Endothelial cell of coronary artery (primary cell): ENCODE measurements at places on chromosomes 12 and 14. TPM values are rescaled to one million over a fixed set of nuclear protein-coding genes. Genes with fewer than 3 reads are reported as not detected.

Gene ATF1
- total RNA-seq, result 20.0 and 25.5 TPM in 2 replicates

Gene SLC8A3
- total RNA-seq, result 0.09 and 1.4 TPM in 2 replicates

Gene ENDOU
- total RNA-seq, result 0.09 TPM in 1 of 2 replicates, not detected in the other

Gene DPF3
- total RNA-seq, result 6.0 and 18.5 TPM in 2 replicates

Gene HRK
- total RNA-seq, result under 0.01 TPM in 1 of 2 replicates, not detected in the other

Gene C12orf54
- total RNA-seq, result not detected in 2 replicates

Gene CHD8
- total RNA-seq, result 48.8 and 54.2 TPM in 2 replicates

Gene KRT1
- total RNA-seq, result not detected in 2 replicates

Gene NINJ2
- 0.28 and 0.90 TPM in 2 replicates for total RNA-seq

Gene MOAP1
- total RNA-seq, result 13.4 and 18.0 TPM in 2 replicates

Gene FAM186B
- total RNA-seq, result 0.09 TPM in 2 replicates

Gene AMHR2
- total RNA-seq, result 0.09 TPM in 1 of 2 replicates, not detected in the other

Gene A2ML1
- total RNA-seq, result not detected in 2 replicates

Gene PRB4
- not detected in 2 replicates for total RNA-seq

Gene GALNT8
- total RNA-seq, result 0.56 and 0.63 TPM in 2 replicates

Gene GPRC5D
- not detected in 2 replicates for total RNA-seq

Gene CLEC6A
- not detected in 2 replicates for total RNA-seq

Gene KRT78
- total RNA-seq, result not detected in 2 replicates

Gene ERP27
- total RNA-seq, result 0.09 and 0.27 TPM in 2 replicates

Gene STYK1
- 5.2 and 19.5 TPM in 2 replicates for total RNA-seq

Gene TROAP
- 3.5 and 10.7 TPM in 2 replicates for total RNA-seq

Gene ITGA7
- 0.09 and 1.0 TPM in 2 replicates for total RNA-seq

Gene FLRT2
- 23.4 and 34.4 TPM in 2 replicates for total RNA-seq

Gene KRT85
- not detected in 2 replicates for total RNA-seq

Gene ANO2
- 33.1 and 41.0 TPM in 2 replicates for total RNA-seq

Gene TAS2R10
- 0.66 and 0.72 TPM in 2 replicates for total RNA-seq

Gene PPFIA2
- not detected in 2 replicates for total RNA-seq

Gene MLEC
- total RNA-seq, result 69.6 and 95.5 TPM in 2 replicates

Gene CFAP73
- not detected in 2 replicates for total RNA-seq

Gene IKZF4
- total RNA-seq, result 0.38 and 0.45 TPM in 2 replicates

Gene RDH5
- 1.2 and 2.8 TPM in 2 replicates for total RNA-seq
